ENCODE measurements at places on chromosomes 3 and 15.

GRCh38 chr3:123758081-123758564 is 126.0 kb downstream of the MYLK start:
- DNase-seq, result no peak

GRCh38 chr15:31309893-31310606 is 16.6 kb upstream of the KLF13 start:
- no peak for DNase-seq

- DNase-seq, result peak; percentile 83
These were observed 43.1 kb downstream of the DNASE1L3 start for GRCh38 chr3:58167431-58168351.

GRCh38 chr3:94221829-94222228 is 159.0 kb downstream of the NSUN3 start:
- no peak for DNase-seq

- peak; percentile 3 for DNase-seq
These were observed 6.0 kb downstream of the GNB5 start for GRCh38 chr15:52185151-52185561.

DNA sequence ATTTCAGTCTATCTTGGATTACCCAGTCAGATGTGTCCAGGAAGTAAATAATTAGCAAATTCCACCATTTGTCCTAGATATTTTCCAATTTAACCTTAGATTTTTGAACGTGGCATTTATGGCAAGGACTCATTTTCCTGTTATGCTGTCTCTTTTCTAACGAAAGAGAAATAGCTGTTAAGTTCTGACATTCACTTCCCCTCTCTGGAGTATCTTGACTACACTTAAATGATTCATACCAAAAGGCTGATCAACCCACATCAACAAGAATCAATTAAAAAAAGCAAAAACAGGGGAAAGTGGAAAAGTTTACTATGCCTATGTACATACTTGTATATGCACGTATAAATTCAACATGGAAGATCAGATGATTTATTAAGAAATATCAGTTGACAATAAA is 149.9 kb downstream of the FRMD5 start:
- DNase-seq, result no peak

- no peak for DNase-seq
These were observed 1.6 kb upstream of the ATOSA start for GRCh38 chr15:52680761-52681160.

DNA sequence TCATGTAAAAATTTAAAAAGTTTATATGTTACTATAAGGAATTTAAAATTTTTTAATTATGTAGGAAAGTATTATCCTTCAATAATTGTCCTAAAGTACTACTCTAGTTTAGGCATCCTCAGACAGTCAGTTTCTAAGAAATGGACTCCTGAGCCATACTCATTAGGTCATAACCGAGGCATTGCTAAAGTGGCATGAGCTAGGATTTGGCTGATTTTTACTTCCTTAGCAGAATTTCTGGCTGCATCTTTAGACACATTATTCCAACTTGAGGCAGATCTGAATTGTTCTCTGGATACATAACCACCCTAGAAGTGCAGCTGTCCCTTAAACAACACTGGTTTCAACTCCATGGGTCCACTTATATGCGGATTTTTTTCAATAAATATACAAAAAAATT is 38.3 kb downstream of the IFT57 start:
- no peak for DNase-seq

- DNase-seq, result no peak
These were observed 253.5 kb upstream of the CTDSPL start for GRCh38 chr3:37608061-37608702.

- DNase-seq, result no peak
These were observed 48.0 kb upstream of the MEX3B start for GRCh38 chr15:82093774-82094211.

DNA sequence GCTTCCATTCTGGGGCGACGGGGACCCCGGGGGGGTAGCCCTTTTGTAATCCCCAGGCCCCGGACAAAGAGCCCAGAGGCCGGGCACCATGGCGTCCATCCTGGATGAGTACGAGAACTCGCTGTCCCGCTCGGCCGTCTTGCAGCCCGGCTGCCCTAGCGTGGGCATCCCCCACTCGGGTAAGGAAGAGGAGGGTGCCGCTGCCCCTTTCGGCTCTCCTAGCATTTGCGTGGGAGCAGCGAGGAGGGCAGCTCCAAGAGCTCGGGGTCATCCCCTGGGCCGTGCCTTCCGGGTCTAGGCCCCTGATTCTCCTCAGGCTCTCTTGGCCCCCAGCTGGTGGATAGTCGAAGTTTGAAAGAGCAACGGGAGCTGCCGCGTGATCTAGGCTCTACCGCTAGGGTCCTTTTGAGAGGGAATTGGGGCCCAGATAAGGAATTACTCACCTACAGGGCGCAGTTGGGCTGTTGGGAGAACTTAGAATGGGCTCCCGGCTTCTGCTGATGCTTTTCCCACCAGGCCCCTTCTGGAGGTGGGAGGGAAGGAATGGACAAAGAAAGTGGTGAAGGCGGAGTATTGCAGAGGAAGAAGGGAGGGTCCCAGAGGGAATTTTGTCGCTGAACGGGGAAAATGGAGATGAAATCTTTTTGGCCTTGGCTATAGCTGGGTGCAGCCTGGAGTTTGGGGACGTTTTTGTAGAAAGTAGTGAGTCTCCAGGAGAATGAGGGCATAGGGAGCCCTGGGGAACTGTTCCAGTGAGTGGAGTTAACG is 615 bp downstream of the VPS18 start:
- DNase-seq, result peak; percentile 76

DNA sequence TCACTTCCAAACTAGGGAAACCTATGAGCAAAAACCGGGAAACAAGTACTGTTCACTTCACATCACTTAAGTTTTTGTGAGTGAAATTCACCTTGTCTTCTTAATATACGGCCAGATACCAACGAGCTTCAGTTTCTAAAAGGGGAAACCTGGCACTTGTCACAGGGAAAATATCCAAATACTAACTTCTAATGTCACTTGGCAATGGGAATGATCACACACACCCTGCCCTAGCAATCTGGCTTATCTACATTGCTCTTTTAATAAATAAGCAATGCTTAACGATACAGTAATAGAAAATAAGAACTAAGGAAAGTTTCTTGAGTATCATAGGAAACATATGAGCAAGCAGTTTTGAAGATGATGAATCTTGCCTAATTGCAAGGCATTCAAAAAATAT is 34.6 kb upstream of the PLOD2 start:
- DNase-seq, result no peak

DNA sequence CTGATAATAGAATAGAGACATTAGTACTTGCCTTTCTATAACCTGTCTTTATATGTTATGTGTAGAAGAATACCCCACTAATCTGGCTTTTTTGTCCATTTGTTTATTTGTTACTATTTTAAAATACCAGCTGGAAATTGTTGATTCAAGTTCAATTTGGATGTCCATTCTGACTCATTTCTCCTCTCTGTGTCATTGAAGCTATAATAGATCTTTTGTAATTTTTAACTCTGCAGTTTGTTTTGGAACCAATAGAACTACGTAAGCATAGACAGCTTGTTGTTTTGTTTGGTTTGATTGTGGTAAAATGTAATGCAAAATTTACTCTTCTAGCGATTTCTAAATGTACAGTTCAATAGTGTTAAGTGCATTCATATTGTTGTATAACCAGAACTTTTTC is 390.4 kb downstream of the ZIC1 start:
- DNase-seq, result no peak

- DNase-seq, result no peak
These were observed 11.6 kb upstream of the SLC6A20 start for GRCh38 chr3:45807681-45808540.

DNA sequence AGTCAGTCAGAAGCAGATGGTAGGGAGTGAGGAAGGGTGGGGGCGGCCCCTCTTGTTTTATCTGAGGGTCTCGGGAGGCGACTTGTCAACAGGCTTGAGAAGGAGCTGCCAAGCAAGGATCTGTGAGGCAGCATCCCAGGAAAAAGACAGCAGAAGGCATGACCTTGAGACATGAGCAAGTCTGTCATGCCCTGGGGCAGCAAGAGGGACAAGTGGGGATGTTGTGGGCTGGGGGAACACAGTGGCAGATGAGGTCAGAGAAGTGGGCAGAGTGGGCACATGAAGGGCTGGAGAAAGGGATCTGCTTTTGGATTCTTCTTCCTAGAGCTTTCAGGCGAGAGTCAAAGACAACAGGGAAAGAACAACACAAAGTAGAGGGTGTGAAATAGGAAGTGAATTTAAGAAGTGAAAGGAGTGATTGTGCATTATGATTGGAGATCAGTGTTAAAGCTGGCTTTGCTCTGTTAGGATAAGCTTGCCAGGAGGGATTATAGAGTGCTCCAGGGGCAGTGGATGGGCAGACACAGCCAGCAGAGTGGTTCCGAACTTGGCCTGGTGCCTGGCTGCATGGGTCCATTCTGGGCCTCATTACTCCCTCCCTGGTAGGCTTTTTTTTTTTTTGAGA is 73.3 kb downstream of the USP13 start:
- no peak for DNase-seq

DNA sequence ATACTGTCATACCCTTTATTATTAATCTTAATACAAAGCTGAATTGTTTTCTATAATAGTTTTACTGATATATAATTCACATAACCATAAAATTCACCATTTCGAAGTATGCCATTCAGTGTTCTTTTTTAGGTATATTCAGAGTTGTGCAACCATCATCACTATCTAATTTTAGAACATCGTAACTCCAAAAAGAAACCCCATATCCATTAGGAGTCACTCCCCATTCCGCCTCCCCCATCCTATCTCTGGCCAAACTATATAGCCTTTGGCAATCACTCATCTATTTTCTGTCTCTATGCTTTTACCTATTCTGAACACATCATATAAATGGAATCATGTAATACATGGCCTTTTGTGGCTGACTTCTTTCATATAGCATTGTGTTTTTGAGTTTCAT is 169.7 kb upstream of the GALNT15 start:
- DNase-seq, result no peak

DNA sequence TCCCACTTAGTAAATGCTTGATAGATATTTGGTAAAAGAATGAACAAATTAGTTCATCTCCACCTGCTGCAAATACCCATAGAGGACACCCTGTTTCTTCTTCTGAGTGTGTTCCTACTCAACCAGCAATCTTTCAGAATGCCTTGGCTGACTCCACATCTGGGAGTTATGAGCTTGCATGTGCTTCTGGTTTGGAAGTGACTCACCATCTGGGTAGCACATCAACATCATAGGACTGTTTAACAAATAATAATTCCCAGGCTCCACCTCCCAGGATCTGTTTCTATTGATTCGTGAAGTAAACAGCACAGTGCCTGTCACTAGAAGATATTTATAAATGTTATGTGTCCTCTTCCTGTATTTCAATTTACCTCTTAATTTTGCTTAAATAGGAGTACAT is 580.1 kb downstream of the ROBO2 start:
- no peak for DNase-seq

- DNase-seq, result no peak
These were observed 778.3 kb downstream of the MCTP2 start for GRCh38 chr15:95009635-95010034.

DNA sequence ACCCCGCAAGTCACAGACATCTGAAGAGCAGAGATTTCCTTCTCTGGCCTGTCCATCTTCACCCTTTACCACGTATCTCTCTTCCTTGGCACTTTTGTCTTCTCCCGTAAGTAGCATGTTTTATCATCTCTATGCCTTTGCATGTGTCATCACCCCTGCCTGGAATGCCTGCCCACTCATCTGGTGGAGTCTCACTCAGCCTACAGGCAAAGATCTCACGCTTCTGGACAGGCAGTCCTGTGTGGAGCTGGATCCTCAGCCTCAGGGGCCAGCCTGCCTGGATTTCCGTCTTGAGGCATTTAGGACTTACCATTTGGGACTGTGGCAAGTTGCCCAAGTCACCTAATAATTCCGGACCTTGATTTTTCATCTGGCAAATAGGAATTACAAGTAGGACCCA is 114.3 kb upstream of the CACNA2D3 start:
- DNase-seq, result no peak

DNA sequence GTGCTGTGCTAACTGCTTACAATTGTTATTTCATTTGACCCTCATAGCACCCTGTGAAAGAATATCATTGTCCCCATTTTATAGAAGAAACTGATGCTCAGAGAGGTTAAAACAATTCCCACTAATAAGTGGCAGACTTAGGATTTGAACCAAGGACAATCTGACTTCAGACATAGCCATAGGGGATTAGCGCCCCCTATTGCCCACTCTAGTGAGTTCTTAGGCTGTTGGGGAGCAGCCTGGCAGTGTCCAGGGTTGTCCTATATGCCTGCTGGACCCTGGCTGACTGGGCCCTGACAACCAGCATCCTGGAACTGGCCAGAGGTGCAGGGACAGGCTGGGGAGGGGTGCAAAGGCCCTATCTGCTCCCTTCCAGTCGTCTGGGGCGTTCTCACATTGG is 15.4 kb downstream of the DPH3 start:
- DNase-seq, result no peak

- no peak for DNase-seq
These were observed 217.9 kb upstream of the THBS1 start for GRCh38 chr15:39362821-39363561.

DNA sequence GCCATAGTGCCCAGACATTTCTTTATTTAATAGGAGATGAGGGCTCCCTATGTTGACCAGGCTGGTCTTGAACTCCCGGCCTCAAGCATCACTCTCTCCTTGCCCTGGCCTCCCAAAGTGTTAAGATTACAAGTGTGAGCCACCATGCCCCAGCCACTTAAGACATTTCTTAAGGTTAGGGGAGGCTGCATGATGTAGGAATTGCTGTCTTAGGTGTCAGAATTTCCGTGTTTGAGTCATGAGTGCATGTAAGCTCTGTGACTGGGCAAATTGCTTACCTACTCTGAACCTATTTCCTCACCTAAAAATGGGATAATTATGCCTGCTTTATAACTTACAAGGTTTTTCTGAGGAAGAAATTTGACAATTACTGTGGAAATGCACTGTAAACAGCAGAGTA is 34.2 kb upstream of the SIAH2 start:
- no peak for DNase-seq

All from activated T-cell treated with anti-CD3 and anti-CD28 coated beads, Interleukin-2, amount 50 U/mL, for 48 hours (primary cell).